Left colon (tissue), 2 donors: ENCODE measurements at places on chromosomes 2 and 18. TPM values are rescaled to one million over a fixed set of nuclear protein-coding genes. Genes with fewer than 3 reads are reported as not detected.

GRCh38 chr2:231009236-231009919 lies 13.5 kb downstream of the SPATA3 start:
- no peak for DNase-seq

- no peak for DNase-seq
These were observed 77.6 kb upstream of the RBM44 start for GRCh38 chr2:237720957-237721356.

NCK2 gene
- 51.8 TPM for total RNA-seq

- DNase-seq = no peak
These were observed 100.0 kb downstream of the COLEC12 start for GRCh38 chr18:400456-400855.

DNA sequence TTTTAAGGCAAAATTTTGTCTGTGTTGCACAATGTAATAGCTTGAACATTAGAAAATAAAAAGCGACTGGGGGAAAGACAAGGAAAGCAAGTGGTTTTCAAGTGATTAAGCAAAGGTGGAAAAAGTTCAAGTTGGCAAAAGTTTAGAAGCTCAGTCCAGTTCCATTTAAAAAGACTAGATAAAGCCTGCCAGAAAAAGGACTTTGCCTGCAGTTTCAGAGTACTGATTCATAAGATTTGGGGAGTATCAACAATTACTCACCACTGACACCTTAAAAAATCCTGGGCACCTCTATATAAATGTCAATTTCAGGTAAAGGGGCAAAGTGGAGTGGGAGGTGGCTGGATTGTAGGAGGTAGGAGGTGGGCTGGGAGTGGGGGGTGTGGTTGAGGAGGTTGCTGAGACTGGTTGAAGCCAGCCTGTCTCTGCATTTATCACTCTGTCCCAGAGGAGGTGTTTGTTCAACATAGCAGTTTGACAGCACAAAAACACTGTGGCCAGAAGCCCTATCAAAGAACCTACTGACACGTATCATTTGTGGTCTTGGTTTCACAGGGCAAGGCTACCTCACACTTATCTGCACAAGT lies 14.6 kb downstream of the ZEB2 start:
- DNase-seq = no peak

METTL4 gene
- 11.4 TPM for total RNA-seq

- no peak for DNase-seq
These were observed 1201.0 kb upstream of the LRRTM1 start for GRCh38 chr2:81505586-81505985.

DNA sequence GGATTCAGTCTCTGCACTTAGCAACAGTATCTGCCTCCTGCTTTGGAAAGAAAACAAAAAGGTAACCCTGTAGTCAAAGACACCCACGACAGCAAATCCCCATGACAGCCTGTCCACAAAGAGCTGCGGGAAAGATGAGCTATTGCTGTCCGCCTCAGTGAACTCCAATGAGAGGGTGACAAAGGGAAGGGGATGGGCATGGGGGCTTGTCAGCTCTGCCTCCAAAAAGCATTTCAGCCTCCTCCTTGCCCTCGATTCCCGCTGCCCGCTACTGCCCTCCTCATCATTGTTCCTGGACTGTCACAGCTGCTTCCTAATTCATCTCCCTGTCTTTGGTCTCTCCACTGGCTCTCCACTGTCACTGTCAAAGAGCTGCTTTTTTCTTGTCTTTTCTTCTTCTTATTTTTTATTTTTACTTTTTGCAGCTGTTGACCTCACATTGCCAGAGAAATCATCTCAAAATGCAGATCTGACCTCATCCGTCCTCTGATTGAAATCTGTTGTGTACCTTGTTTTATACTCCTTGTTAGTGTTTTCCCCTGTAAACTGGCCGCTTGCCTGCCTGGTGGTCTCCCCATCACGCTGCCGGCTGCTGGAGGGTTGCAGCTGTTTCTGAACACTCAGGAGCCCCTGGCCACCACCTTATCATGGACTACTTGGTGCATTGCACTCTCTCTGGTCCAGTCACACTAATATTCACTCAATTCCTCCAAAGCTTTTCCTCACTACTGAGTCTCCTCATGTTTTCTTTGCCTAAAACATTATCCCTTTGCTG lies 7.9 kb upstream of the E2F6 start:
- DNase-seq = no peak

BMP10 gene
- not detected for total RNA-seq

- no peak for DNase-seq
These were observed 21.5 kb upstream of the GALNT3 start for GRCh38 chr2:165815299-165816141.

- peak; percentile 88 for DNase-seq
These were observed 2.4 kb upstream of the HOXD8 start for GRCh38 chr2:176126929-176127773.

- no peak for DNase-seq
These were observed 43.7 kb downstream of the PAX3 start for GRCh38 chr2:222255090-222255489.

C2orf15 gene
- 3.3 TPM for total RNA-seq

GRCh38 chr18:7548721-7549120 lies 18.4 kb upstream of the PTPRM start:
- no peak for DNase-seq

GRCh38 chr2:69177785-69178636 lies 165.0 kb downstream of the ANTXR1 start:
- peak; percentile 69 for DNase-seq

SDC1 gene
- 184 TPM for total RNA-seq

GRCh38 chr2:142061733-142062132 lies 69.1 kb downstream of the LRP1B start:
- no peak for DNase-seq

DNA sequence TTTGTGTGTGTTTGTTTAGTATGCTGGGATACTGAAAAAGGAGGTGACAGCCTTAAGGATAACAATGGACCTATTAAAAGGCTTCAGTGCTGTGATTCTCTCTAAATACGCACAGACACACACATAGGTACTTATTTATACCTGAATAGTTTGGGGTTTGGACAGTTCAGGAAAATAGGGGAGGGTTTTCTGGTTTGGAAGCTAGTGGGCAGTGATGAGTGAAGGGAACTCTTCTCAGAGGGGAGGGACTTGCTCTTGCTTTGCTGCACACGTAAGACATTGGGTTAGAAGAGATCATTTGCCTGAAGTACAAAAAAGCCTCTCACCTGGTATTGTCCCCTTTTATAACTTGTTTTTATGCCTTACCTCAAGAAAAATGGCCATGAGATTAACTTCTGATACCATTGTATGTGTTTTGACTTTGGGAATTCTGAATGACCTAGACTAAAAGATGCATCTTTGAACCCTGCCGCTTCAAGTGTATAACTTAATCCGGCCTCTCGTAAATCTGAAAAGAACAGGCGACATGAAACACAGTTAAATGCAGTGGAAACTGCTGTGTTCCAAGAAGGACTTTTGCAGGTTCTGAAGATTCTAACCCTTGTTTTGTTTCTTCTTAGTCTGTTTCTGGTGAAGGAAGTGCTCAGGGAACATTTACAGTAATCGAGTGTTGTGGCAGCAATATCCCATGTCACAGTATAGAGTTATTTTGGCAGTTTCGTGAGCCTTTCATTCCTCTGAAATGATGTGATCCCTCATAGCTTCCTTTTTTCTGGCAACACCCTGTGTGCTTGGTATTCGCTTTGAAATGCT lies 2.5 kb downstream of the CRIM1 start:
- DNase-seq = no peak
